ENCODE measurements at places on chromosomes 13 and 19. TPM values are rescaled to one million over a fixed set of nuclear protein-coding genes. Genes with fewer than 3 reads are reported as not detected.

- no peaks in the 10 kb centered on the region for H3K27me3 ChIP-seq
- H3K36me3 ChIP-seq: no peaks in the 10 kb centered on the region
- DNase-seq: no peak
- H3K4me1 ChIP-seq: no peaks in the 10 kb centered on the region
These were observed 17.8 kb downstream of the NFILZ start for GRCh38 chr19:8648240-8648639.

GRCh38 chr13:31725841-31726240 lies 13.5 kb upstream of the RXFP2 start:
- H3K36me3 ChIP-seq: no peaks in the 10 kb centered on the region
- H3K4me1 ChIP-seq: no peaks in the 10 kb centered on the region
- H3K27me3 ChIP-seq: no peaks in the 10 kb centered on the region
- DNase-seq: no peak

GRCh38 chr13:89568746-89569145 lies 1778.7 kb upstream of the MIR17HG start:
- no peak overlapping the region for H3K4me3 ChIP-seq
- H3K27ac ChIP-seq: no peak overlapping the region
- no peaks in the 10 kb centered on the region for H3K36me3 ChIP-seq

GRCh38 chr19:32442650-32443049 lies 37.1 kb downstream of the DPY19L3 start:
- no peak for DNase-seq
- no peak overlapping the region for H3K4me3 ChIP-seq
- no peaks in the 10 kb centered on the region for H3K4me1 ChIP-seq
- H3K27me3 ChIP-seq: no peaks in the 10 kb centered on the region

GRCh38 chr13:95564733-95565291 lies 12.3 kb downstream of the CLDN10 start:
- H3K27ac ChIP-seq: no peak overlapping the region
- H3K36me3 ChIP-seq: no peaks in the 10 kb centered on the region
- H3K4me1 ChIP-seq: no peaks in the 10 kb centered on the region
- H3K27me3 ChIP-seq: no peaks in the 10 kb centered on the region
- H3K4me3 ChIP-seq: no peak overlapping the region
- DNase-seq: no peak

KLF1 gene
- total RNA-seq: 0.39 TPM

PSG6 gene
- not detected for total RNA-seq

SERPINE3 gene
- total RNA-seq: not detected

TUBA3C gene
- total RNA-seq: not detected

CFAP97D2 gene
- not detected for total RNA-seq

LHB gene
- total RNA-seq: not detected

KLK7 gene
- not detected for total RNA-seq
